ENCODE measurements at places on chromosomes 7 and 10. TPM values are rescaled to one million over a fixed set of nuclear protein-coding genes. Genes with fewer than 3 reads are reported as not detected.

DNA sequence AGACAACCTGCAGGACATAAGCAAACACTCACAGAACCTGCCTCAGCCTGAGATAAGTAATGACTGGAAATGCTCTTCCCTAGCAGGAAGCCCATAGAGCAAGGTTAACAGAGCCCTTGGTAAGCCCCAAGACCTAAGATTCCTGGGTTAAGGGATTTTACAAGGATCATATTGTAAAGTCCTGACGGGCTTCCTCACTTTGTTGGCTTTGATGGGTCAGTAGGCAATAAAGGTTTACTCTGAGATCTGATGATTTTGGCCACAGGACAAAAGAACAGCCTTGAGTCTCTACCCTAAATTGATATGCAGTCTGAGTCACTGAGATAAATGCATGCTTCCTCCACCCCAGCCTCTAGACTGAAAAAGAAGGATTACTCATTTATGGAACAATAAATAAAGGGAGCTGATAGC, 270.8 kb downstream of the HTR7 start:
- DNase-seq = no peak

- DNase-seq = no peak
These were observed 3.7 kb downstream of the PLPP4 start for GRCh38 chr10:120460776-120461175.

GRCh38 chr7:77202481-77202976, 2.9 kb upstream of the FGL2 start:
- DNase-seq = no peak

DNA sequence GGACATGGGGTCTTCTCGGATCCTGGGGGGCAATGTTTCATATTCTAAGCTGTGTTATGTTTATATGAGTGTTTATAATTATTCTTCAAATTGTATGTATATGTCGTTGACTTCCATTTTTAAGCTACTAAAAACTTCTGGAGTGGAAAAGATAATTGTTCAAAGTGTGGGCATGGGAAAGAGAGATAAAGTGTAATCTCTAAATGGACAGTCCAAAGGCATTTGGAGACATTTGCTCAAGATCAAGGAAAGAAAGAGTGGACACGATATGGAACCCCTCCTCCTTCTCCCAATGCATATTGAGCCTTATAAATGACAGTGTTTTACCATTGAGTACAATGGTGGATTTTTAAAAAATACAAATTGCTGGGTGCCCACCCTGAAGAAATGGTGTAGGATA, 81.1 kb downstream of the SDHAF3 start:
- DNase-seq = no peak

The FLNC gene
- total RNA-seq = 0.12 TPM

DNA sequence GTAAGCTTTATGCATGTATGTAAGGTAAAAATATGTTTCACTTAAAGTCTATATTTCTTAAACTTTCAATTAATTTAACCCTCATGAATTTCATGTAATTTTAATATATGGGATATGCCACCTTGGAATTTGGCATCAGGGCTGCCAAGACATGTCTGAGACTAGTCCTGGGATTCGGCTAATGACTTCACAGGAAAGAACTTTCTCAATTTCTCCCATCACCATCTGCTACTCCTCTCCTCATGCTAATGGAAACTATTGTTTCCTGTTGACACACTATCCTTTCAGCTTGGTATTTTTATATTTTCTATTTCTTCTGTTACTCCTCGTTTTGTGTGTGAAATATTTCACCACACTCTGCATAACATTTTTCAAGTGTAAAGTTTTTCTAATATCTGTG, 205.9 kb downstream of the ARL4A start:
- DNase-seq = no peak

DNA sequence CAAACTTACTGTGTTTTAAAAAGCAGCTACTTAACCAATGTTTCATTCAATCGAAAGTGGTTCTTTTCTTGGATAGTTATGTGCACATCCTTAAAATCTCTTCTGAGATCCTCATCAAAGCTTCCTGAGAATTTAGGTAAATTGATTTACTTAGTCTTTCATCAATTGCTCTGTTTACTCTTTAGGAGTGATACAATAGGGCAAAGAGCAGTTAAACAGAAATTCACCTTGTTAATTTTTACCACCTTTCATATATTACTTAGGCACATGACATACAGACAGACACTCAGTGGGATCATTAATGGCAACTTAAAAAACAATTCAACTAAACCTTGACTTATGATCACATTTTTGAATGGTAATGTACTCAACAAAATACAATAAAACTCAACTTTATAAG, 456.3 kb downstream of the DGKB start:
- no peak for DNase-seq

DNA sequence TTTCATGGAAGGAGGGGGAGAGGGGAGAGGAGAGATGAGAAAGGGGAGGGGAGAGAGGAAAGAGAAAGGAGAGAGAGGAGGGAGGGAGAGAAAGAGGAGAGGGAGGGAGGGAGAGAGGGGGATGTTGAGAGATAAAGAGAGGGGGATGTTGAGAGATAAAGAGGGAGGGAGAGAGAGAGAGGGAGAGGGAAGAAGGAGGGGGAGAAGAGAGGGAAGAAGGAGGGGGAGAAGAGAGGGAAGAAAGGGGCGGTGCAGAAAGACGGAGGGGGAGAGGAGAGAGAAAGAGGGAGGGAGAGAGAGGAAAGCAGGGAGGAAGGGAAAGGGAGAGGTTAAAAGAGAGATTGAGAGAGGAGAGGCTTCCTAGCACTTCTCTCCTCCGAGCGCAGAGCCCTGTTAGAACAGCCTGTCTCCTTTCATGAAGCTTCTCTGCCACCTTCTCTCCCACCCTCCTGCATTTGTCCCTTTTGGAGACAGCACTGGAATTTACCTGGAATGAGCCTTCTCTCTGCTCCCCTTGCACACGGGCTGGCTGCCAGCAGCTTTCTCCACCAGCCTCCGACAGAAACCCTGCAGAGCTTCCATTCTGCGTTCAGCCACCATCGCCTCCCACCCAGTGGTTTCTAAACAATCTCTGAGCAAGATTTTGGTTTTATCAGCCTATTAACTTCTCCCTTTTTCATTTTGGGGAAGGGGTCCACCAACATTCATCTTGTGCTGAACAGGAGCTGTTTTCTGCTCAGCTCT, 74.0 kb upstream of the CARD11 start:
- DNase-seq = peak; percentile 31

- no peak for DNase-seq
These were observed 152.9 kb upstream of the INHBA start for GRCh38 chr7:41855798-41856197.

DNA sequence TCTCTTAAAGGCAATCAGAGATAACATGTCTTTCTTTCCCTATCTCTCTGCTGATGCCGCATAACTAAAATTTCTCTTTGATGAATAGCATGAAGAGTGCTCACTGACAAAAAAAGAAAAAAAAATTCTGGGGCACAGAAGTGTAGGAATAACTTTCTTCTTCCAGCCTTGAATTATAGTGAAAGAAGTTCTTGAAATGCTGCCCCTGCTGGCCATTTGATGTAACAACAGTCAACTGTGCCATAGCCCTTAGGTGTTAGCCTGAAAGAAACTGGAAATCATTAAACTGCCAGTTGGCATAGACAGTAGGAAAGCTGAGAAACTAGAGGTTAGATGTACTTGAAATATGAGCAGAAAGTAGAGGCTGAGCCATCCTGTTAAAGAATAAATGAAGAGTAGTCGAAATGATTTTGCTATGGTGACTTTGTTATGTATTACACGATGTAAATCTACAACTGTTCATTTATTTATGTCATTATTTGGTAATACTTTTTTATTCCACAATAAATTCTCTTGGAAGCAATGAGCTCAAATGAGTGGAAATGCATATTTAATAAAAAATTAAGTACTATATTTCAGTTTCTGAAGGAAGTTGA, 48.3 kb upstream of the FAM171A1 start:
- DNase-seq = no peak

- no peak for DNase-seq
These were observed 124.1 kb downstream of the ZNF365 start for GRCh38 chr10:62498271-62498670.

- DNase-seq = no peak
These were observed 194.9 kb downstream of the SUGCT start for GRCh38 chr7:40329601-40330153.

DNA sequence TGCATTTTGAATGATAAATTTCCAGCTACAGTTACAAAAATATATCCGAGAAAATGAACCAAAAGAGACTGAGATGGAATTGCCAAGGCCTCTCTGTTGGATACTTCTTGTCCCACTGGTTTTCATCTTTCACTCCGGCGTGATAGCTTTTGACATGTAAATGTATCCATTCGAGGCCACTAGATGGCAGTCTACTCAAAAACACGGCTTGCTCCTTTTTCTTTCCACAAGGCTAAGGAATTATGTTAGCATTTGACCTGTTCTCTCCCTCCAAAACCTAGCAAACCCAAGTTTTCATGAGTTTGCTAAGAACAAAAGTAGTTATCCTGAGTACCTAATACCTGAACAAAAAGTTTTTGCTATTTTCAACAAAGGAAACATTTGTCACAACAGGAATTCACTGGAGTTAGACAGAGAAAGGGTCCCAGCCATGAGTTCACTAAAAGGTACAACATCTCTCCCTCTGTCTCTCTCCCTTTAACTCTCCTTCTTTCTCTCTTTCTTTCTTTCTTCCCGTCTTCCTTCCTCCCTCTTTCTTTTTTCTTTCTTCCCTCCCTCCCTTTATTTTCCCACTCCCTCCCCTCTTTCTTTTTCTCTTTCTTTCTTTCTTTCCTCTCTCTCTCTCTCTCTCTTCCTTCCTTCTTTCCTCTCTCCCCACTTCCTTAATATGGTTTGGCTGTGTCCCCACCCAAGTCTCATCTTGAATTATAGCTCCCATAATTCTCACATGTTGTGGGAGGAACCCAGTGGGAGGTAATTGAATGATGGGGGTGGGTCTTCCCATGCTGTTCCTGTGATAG, 207.9 kb upstream of the MYO3A start:
- no peak for DNase-seq

DNA sequence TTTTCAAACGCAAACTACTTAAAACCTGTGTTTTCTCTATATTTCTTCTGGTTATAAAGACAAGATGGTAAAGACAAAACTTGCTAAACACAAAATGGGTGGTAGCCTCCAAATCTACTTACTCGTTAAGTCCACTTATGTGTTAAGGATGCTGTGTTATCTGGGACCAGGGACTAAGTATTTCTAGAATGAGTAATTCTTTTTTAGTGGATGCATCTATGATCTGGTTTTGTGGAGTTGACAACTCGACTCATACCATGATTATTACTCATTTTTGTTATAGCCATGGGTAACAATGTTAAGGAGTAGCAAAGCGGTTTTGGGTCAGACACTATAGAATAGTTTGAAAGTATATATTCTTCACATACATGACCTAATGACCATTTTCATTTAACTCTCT, 239.5 kb upstream of the FOXP2 start:
- DNase-seq = no peak

GRCh38 chr10:63219749-63220148, 86.6 kb downstream of the NRBF2 start:
- no peak for DNase-seq

DNA sequence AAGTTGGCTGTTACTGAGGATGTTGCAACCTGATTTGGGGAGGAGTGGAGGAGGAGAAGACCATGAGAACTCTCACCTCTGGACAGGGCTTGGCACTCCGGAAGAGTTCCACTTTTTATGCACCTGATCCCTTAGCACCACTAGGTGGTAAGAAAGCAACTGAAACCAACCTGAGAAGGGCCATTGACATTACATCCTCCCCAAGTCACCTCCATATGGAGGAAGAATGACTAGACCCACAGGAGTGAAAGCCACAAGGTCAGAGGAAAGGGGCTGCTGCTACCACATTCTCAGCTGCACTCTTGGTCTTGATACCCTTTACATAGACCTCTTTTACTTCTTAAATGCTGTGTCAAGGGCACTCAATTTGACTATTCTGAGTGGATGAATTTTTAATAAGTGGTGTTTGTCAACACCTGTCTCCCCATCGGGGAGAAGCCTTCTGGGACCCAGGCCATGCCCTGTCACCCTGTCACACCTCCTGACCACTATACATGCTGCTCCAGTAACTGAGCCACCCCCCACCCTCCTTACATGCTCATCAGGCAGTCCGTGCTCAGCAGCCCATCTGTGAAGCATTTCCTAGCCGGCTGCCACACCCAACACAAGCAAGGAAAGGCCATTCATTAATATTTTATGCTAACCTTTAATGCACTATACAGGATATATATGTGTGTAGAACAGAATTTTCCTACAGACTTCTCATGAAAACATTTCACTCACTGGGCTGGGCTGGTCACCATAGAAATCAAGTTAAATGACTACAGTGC, 362.9 kb downstream of the GFRA1 start:
- DNase-seq = no peak

The TRIM73 gene
- total RNA-seq = 1.5 TPM

GRCh38 chr7:33996899-33997298, 91.6 kb downstream of the BMPER start:
- DNase-seq = no peak

The VAX1 gene
- not detected for total RNA-seq

Data from activated naive CD8-positive, alpha-beta T cell treated with anti-CD3 and anti-CD28 coated beads for 36 hours (primary cell).